ENCODE measurements at places on chromosomes 11 and 22.
A peak's percentile ranks its signal among the peaks of the same experiment; 100 is the strongest.

GRCh38 chr22:31286360-31287255, 5.7 kb downstream of the PIK3IP1 start:
- DNase-seq: no peak

DNA sequence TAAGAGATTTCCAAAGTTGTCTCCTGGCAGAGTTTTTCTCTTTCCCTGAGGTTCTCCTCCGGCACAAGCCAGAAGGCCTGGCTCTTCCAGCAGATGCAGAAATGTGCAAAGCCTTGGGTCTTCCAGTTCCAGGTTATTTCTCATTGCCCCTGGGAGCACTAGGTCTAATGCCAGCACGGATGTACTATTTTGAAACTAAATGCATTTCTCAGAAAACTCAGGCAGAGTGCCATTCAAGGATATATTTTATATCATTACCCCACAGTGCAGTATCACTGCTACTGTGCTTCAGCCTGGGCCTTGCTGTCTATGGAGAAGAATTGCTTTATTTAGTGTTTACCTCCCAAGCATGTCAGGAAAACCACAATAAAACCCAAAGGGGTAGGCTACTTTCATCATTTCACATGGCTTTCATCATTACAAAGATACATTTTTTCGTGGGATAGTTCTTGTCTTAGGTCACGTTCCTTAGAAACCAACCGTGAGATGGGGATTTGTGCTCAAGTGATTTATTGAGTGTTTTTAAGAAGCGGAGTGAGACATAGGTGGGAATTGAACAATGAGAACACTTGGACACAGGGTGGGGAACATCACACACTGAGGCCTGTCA, 22.4 kb upstream of the FZD4 start:
- DNase-seq: no peak

- DNase-seq: no peak
These were observed 26.5 kb downstream of the GRAMD4 start for GRCh38 chr22:46646531-46647215.

GRCh38 chr11:107848345-107848744, 10.2 kb downstream of the SLC35F2 start:
- no peak for DNase-seq

DNA sequence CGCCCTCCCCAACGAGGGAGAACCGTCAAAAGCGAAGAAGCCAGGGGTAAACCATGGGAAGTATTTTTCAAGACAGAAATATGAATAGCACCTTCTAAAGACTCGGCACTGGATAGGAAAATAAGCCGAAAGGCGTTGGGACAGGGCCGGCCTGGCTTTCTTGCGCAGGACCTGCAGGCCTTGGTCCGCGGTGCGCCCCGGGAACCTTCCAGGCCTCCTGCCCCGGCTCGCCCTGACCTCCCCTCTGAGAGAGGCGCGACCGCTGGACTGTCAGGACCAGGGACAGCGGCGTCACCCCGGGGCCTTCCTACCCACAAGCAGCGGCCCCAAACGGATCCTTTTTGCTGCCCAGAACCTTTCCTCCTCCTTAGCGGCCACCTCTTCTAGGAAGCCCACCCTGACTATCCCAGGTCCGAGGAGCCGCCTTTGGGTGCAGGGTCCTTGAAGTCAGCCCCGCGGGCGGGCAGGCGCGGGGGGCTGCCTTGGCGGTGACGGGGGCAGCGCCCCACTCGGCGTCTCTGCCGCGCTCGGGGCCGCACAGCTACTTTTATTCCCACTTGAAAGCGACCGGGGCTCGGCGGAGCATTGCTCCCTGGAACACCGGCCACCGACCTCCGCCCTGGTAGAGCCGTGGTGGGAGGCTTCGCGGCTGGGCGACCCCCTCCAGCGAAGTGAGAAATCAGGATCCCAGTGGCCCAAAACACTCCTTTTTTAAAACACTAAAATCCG, 650 bp upstream of the MAPK11 start:
- DNase-seq: no peak

DNA sequence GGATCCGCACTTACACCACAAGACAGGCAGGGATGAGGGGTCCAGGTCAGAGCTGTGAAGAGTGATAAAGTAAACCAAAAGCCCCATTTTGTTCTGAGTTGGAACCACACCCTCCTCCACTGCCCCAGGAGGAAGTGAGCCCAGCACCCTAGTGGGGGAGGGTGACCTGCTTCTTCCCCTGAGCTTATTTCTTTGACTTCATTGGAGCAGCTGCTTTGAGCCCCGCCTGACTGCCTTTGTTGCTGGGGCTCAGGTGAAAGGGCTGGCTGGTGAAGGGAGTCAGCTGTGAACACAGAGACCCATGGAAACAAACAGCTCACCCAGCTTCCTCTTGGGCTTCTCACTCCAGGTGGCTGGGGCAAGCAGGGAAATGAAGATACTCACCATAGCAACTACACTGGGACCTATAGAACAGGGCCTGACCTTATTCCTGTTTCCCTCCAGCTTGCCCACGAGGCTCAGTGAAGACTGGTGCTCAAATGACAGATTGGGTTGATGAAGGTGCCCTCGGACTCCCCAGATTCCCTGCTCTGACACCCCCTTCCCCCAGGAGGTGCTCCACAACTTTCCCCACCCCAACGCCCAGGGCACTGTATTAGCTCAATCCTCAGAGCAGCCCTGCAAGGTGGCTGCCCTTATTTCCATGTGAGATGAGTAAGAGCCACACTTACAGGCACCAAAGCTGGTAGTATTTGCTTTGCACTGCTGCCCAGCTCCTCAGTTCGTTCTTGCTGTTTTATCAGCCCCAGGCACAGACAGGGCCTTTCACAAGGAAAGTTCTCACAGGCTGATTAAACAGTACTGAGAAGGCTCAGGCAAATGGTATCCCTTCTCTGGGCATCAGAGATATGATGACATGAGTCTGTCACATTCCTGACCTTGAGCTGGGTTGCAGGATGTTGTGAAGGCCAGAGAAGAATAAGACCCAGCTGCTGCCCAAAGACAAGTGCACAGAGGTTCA, 2.4 kb downstream of the UCP2 start:
- DNase-seq: peak; percentile 83

DNA sequence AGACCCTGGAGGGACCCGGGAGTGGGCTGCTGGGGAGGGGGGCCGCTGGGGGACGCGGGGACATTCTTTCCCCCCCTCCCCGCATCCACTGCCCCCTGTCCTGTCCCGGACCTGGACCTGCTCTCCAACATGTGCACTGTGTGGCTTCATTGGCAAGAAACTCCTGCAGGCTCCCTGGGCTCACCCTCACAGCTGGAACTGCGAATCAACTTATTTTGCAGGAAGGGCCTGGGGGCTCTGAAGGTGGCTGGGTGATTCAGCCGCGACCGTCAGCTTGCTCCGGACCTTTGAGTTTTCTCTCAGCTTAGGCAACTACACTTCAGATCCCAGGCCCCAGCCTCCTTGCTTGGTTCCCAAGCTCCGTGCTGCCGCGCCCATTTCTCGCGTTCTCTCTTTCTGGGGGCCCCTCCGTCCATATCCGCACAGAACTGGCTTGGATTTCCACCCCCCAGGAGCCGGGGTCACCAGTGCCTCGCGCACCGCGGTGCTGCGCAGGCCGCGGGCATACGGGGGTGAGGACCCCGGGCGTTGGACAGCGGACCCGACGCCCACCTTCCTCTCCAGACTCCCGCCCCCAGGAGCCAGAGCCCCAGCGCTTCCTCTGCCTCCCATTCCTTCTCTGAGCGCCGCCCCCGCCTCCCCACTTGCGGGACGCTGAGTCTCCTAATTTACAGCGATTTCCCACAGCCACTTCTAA, 471 bp upstream of the AHNAK start:
- DNase-seq: no peak

- DNase-seq: no peak
These were observed 218.4 kb downstream of the ADAMTS15 start for GRCh38 chr11:130666781-130667251.

GRCh38 chr11:66868726-66869566, 12.1 kb downstream of the LRFN4 start:
- no peak for DNase-seq

DNA sequence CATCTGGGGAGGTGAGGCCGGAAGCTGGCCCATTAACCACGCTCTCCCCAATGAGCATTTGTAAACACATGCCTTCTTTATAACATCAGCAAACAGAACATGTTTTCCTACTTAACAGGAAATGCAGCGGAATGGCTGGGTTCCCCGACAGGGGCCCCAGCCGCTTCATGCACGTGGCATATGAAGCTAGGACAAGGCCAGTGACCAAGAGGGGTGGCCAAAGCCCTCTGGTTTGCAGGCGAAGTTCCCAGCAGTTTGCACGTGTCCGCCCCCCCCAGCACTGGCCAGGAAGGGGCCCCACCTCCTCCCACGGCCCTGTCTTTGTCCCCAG, 38.7 kb upstream of the LINC01488 start:
- no peak for DNase-seq

- DNase-seq: no peak
These were observed 648.8 kb downstream of the METTL15 start for GRCh38 chr11:28756977-28757376.

DNA sequence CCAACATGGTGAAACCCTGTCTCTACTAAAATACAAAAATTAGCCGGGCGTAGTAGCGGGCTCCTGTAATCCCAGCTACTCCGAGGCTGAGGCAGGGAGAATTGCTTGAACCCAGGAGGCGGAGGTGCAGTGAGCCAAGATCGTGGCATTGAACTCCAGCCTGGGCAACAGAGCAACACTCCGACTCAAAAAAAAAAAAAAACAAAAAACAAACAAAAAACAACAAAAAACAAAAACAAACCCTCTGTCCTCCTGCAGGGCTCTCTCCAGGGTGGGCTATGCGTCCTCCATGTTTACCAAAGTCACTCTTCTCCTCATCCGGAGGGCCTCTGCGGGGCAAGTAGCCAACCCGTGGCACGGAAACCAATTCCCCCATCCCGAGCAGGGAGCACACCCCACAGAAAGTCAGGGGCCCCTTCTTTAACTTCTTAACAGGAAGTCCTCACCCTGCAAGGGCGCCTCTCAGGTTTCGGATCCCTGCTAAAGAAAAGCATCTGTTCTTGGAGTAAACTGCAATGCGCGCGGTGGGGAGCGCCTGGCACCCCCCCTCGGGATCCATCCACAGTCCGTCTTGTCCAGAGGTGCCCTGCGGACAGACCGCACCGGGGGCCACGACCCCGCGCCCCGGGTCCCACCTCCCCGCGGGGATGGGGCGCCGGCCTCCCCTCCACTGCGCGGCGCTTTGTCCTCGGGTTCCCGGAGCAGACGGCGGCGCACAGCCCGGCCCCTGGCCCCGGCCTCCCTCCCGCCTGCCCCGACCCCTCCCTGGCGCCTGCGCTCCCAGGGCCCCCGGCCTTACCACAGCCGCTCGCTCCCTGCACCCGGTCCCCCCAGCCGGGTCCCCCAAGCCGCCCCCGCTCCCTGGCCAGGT, 712 bp downstream of the CERK start:
- DNase-seq: peak; percentile 28

GRCh38 chr11:12497431-12497830, 120.1 kb downstream of the PARVA start:
- DNase-seq: no peak

- no peak for DNase-seq
These were observed 19.7 kb downstream of the ALX4 start for GRCh38 chr11:44290208-44290607.

- DNase-seq: no peak
These were observed 11.8 kb upstream of the PLAAT2 start for GRCh38 chr11:63574856-63575602.

DNA sequence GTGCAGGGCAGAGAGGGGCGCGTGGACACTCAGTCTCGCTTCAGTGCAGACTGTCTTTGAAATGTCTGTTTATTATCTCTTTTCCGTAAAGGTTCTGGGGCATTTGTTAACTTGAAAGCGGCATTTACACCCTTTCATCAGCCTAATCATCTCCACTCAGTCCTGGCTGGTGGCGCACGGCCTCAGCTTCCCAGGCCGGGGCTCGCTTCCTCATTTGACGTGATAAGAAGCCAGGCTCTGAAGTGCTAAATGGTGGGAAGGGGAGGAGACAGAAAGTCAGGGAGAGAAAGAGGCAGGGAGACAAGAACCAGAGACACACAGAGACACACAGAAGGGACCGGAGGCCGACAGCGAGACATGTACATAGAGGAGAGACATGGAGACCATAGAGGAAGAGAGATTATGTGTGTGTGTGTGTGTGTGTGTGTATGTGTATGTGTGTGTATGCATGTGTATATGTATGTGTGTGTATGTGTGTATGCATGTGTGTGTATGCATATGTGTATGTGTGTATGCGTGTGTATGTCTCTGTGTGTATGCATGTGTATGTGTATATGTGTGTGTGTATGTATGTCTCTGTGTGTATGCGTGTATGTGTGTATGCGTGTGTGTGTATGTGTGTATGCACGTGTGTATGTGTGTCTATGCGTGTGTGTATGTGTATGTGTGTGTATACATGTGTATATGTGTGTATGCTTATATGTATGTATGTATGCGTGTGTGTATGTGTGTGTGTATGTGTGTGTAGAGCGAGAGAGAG, 101.5 kb downstream of the ST3GAL4 start:
- DNase-seq: no peak

DNA sequence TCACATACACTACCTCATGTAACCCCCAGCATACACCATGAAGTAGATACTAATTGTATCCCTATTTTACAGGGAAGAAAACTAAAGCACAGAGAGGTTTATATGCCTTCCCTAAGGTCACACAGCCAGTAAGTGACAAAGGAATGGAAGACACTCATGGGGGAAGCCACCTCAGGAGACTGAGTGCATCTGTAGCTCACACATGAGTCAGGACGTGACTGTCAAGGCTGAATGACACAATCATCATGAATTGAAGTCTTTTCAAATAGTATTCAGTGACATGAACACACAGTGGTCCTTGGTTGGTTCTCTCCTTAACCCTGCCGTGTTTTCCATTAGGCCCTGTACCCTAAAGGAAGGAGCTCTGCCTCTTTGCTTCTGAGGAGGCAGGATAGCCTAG, 463.0 kb downstream of the NTM start:
- DNase-seq: no peak

GRCh38 chr22:45876136-45877035, 100.6 kb downstream of the WNT7B start:
- no peak for DNase-seq

DNA sequence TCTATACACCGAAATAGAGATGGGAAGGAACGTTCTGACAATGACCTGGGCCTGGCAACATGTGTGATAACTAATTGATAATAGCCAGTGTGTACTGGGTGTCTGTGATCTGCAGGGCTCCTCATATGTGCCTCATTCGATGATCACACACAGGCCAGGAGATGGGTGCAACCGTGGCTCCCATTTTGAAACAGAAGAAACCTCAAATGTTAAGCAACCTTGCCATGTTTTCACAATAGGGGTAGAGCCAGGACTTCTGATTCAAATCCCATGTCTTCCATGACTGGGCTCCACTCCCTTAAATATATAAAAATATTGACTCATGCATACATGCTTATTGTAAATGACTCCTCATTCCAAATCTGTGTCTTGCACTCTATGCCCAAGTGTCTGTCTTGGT, 11.1 kb downstream of the APOL3 start:
- no peak for DNase-seq

- no peak for DNase-seq
These were observed 19.9 kb downstream of the TRIOBP start for GRCh38 chr22:37716708-37717107.

GRCh38 chr11:61058583-61059259, 43.6 kb upstream of the CD5 start:
- no peak for DNase-seq

Data from NCI-H2081 (cell line).